ENCODE measurements at places on chromosomes 4 and X.

GRCh38 chr4:172868271-172868670 is 300.3 kb upstream of the GALNT7 start:
- no peak for DNase-seq

DNA sequence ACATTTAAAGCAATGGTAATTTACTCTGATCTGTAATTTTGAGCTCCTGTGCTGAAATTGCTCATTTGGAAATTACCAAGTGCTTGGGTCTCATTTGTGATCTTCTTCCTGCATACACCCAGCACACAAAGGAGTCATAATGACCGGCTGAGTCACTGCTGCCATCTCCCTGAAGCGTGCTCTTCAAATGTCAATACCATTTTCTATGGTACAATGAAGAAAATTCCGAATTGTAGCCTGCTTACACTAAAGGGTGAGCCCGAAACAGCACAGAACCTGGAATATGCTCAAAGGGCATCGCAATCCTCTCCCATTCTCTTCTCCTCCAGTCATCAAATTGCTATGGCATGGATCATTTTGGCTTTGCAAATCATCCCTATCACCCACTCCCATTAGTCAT is 140.5 kb downstream of the GRIA3 start:
- DNase-seq: no peak

GRCh38 chr4:113618205-113618604 is 143.3 kb downstream of the CAMK2D start:
- no peak for DNase-seq

GRCh38 chr4:2266181-2266580 is 4.3 kb upstream of the MXD4 start:
- peak; percentile 77 for DNase-seq

GRCh38 chr4:25433966-25434827 is 57.1 kb downstream of the ANAPC4 start:
- DNase-seq: no peak

DNA sequence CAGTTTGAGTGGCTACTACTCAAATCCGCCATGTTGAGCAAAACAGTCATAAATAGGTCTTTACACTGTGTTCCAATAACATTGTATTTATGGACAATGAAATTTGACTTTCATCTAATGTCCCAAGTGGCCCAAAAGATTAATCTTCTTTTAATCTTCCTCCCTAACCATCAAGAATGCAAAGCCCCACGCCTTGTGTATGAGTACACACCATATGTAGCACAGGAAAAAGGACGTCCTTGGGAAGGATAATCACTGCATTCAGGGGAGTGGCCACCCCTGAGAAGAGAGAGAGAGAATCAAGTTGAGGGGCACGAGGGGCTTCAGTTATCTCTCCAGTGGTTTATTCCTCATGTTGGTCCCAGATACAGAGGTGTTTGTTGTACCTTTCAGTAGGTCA is 33.1 kb downstream of the RBM47 start:
- no peak for DNase-seq

GRCh38 chrX:63349307-63349706 is 1.8 kb downstream of the SPIN4 start:
- no peak for DNase-seq

DNA sequence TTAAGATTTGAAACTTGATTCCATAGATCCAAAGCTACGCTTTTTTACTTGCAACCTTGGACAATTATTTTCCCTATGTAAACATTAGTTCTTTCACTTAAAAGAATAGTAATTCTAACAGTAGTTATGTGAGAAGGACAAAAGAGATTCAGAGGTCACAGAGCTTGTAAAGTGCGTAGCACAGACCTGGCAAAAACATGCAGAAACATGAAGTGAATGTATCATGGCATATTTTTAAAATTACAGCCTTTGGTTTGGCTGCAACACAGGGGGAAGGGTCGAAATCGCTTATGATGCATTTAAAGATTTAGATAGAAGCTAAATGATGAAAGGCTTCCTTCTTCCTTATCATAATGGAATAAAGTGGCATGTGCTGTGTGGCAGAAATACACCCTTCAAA is 1068.8 kb downstream of the ARAP2 start:
- DNase-seq: no peak

- no peak for DNase-seq
Measured at GRCh38 chr4:7015383-7016035, 27.7 kb upstream of the TADA2B start.
